ENCODE measurements at places on chromosomes 7 and 10. TPM values are rescaled to one million over a fixed set of nuclear protein-coding genes. Genes with fewer than 3 reads are reported as not detected.

Gene EIF4H
- 366 TPM for total RNA-seq

Gene VPS37D
- 4.8 TPM for total RNA-seq

Gene STEAP2
- total RNA-seq: 4.4 TPM

Gene MYOF
- 215 TPM for total RNA-seq

Gene GDF2
- not detected for total RNA-seq

Gene TYSND1
- total RNA-seq: 16.3 TPM

Gene OR2A7
- total RNA-seq: not detected

Gene DGKB
- total RNA-seq: not detected

Gene PAPOLB
- total RNA-seq: not detected

Gene FMC1
- 31.6 TPM for total RNA-seq

Gene TRPV5
- total RNA-seq: not detected

Gene UPK3B
- 17.9 TPM for total RNA-seq

Gene COL13A1
- total RNA-seq: 0.30 TPM

Gene MYO1G
- total RNA-seq: 0.21 TPM

Gene HEPACAM2
- not detected for total RNA-seq

Gene DKK1
- total RNA-seq: 499 TPM

Gene ZNF239
- total RNA-seq: 2.2 TPM

Gene PNPLA8
- 13.1 TPM for total RNA-seq

Gene CYP2C19
- total RNA-seq: not detected

Gene GSTO2
- 2.4 TPM for total RNA-seq

Gene GNB2
- 257 TPM for total RNA-seq

Gene EBLN1
- total RNA-seq: not detected

Gene AS3MT
- total RNA-seq: 4.1 TPM

Gene NUTM2A
- 0.13 TPM for total RNA-seq

Gene UPP1
- 76.2 TPM for total RNA-seq

Gene AP5Z1
- 22.5 TPM for total RNA-seq

Gene ADAM22
- 0.33 TPM for total RNA-seq

Gene CLDN3
- 3.6 TPM for total RNA-seq

Gene JAKMIP3
- total RNA-seq: 1.1 TPM

Gene STOX1
- total RNA-seq: 0.64 TPM

Gene SPDYE6
- not detected for total RNA-seq

Gene RELN
- not detected for total RNA-seq

Gene OR2A14
- not detected for total RNA-seq

Gene AASS
- 0.06 TPM for total RNA-seq

Gene MSMB
- total RNA-seq: 0.42 TPM

Gene MNX1
- 4.7 TPM for total RNA-seq

Gene UTF1
- total RNA-seq: not detected

Gene GBX1
- 0.17 TPM for total RNA-seq

Gene PRKG1
- total RNA-seq: 0.01 TPM

Gene DYDC1
- total RNA-seq: not detected

Gene ZCCHC24
- total RNA-seq: 2.6 TPM

Gene PLXNA4
- total RNA-seq: 0.41 TPM

Gene CPEB3
- total RNA-seq: 0.33 TPM

Gene PNLIPRP1
- not detected for total RNA-seq

Gene SFRP4
- total RNA-seq: 3.0 TPM

Gene PON3
- 37.0 TPM for total RNA-seq

Gene RPEL1
- not detected for total RNA-seq

Gene FAM24B
- total RNA-seq: 11.9 TPM

Gene HOXA10
- 6.3 TPM for total RNA-seq

Gene ZNF736
- total RNA-seq: 0.07 TPM

Gene FBXL13
- 0.30 TPM for total RNA-seq

Gene MUC3A
- 23.7 TPM for total RNA-seq

Gene NPC1L1
- 0.06 TPM for total RNA-seq

Gene SKIDA1
- 0.74 TPM for total RNA-seq

Gene CNOT4
- 11.4 TPM for total RNA-seq
